ENCODE measurements at places on chromosomes 16 and 17.

GRCh38 chr16:78607465-78607864, 508.0 kb downstream of the WWOX start:
- DNase-seq: no peak

DNA sequence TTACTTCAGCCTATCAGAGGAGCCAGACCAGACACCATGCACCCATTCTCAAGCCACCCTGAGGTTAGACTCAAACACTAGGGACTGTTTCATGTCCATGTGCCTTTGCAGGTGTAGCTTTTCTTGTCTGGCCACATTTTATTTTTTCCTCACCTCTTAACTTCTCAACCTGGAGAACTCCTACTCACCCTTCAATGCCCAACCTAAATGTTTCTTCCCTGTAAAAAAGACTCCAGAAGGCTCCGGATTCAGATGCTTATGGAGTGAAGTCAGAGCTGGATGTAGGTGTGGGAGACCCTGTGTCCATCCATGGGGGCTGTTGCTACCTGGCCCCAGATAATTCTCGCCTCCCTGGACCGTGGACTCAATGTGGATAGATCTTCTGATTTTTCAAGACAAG, 44.0 kb upstream of the NLRP1 start:
- DNase-seq: no peak

- DNase-seq: no peak
These were observed 3.1 kb downstream of the FOXL1 start for GRCh38 chr16:86581458-86581857.

- peak; percentile 96 for DNase-seq
These were observed at the start of gene MAZ for GRCh38 chr16:29806099-29806579. Gene MAZ (plus strand): TSS chr16:29806529. CDS start chr16:29806702, 173 bp downstream.

- DNase-seq: no peak
These were observed 13.5 kb upstream of the ZNF689 start for GRCh38 chr16:30623536-30624283.

- DNase-seq: no peak
These were observed 32.4 kb downstream of the NDEL1 start for GRCh38 chr17:8468127-8468526.

- no peak for DNase-seq
These were observed 45.4 kb downstream of the MPHOSPH6 start for GRCh38 chr16:82124651-82125050.

GRCh38 chr16:5108505-5109158, 11.0 kb upstream of the EEF2KMT start:
- no peak for DNase-seq

- DNase-seq: no peak
These were observed 18.1 kb downstream of the C17orf100 start for GRCh38 chr17:6669479-6670212.

- DNase-seq: no peak
These were observed 790 bp downstream of the NCBP3 start for GRCh38 chr17:3845291-3845620.

Measured in A549 (cell line).